ENCODE measurements at places on chromosomes 11 and 22.

DNA sequence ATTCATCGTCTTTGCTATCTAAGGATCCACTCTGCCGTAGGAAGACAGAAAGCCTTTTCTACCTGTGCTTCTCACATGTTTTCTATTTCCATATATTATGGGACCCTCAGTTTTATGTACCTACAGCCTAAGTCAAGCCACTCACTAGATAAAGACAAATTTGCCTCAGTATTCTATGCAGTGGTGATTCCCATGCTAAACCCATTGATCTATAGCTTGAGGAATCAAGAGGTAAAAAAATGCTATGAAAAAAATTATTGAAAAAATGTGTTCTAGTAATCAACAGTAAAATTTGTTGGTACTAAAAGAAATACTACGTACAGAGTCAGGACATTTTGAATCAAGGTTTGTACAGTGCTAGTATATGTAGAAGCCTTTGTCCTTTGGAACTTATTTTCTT lies 18.1 kb upstream of the OR5AL1 start:
- DNase-seq = no peak

GRCh38 chr11:21195995-21196394 lies 526.6 kb downstream of the NELL1 start:
- no peak for DNase-seq

DNA sequence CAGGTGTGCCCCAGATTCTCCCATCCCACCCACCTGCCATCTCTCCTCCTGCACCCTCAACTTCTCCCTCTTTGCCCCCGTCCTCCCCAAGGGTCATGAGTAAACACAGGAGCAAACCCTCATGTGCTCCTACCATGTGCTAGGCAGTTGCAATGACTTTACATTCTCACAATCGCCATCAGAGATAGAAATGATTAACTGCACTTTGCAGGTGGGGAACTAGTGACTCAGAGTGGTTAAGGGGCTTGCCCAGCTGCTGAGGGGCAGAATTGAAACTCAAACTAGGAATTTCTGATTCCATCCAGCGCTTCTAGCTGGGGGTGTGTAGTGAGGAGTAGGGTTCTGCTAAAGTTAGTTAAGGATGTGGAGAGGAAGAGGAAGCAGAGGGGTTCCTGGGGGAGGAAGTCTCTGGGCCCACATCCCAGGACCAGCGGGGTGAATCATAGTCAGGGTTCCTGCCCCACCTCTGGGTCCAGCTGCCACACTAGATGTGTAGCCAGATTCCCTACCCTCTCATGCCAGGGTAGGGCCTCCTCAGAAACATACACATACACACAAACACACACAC lies 16.0 kb upstream of the PRG2 start:
- no peak for DNase-seq

DNA sequence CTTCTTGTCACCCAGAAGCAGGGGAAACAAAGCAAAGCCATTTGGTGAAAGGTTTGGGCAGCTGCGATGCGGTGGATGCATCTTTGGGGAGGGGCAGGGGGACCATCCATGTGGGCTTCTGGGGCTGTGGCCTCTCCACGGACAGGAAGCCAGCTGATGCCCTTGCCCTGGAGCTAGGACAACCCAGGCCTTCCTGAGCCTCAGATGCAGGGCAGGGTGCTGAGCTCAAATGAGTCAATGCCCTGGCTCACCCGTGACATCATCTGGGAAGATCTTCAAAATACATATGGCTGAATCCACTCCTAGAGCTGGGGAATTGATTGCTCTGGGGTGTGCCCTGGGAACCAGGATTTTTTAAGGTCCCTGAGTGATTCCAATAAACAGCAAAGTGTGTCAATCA lies 1418.2 kb downstream of the TBC1D22A start:
- DNase-seq = no peak

Data from suprapubic skin (tissue), 4 donors.